ENCODE measurements at places on chromosomes 7 and 10.
A peak's percentile ranks its signal among the peaks of the same experiment; 100 is the strongest.

DNA sequence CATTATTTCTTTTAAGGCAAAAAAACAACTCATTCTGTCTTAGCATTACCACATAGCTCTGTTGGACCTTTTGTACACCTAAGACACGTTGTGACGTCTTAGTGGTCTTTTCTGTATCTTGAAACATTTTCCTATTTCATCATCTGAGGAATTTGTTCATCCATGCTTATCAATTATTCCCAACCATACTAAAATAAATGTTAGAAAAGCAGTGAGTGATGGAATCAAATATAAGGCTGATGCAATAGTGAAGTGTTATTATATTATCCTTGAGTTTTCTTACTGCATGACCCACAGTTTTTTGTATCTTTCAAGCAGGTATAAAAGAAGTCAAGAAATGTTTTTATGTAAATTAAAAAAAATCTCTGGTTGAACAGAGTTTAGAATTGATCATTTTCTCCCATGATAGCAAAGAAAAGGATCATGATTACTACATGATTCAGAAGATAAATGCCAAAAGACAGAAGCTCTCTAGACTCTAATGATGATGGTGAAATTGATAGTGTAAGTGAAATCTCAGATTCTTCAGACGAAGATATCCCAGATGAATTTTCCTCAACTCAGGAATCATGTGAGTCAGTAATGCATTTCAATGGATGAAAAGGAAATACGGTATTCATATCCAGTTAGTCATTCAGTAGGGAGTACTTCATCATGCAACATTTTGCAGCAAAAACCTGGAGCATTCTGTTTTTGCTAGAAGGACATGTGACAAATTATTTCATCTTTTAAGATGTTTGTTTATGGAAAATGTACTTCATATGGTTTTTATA, 51.4 kb downstream of the CELF2 start:
- no peak for DNase-seq

DNA sequence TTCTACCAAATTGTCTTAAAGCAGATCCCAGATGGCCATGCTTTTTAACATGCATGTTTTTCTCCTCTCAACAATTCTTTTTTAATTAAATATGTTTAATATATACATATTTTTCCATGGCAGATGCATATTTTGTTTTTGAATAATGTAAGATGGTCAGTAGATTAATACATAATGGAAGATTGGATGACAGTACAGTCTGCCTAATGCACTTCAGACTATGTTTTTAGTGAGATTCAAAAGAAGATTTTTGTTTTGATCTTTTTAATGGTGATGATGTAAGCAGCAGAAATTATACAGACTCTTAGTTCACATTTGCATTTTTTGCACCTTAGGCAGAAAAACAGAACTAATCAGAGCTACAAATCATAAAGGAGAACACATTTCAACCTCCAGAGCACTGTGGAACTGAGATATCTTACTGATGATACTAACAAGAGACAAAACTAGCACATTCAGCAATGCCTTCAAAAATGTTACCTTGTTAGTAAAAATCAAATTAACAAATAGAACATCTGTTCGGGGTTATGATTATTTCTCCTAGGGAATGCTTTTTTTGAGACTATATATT, 203.4 kb downstream of the PHF14 start:
- no peak for DNase-seq

- DNase-seq: no peak
Measured at GRCh38 chr7:17370901-17371585, 72.6 kb downstream of the AHR start.

DNA sequence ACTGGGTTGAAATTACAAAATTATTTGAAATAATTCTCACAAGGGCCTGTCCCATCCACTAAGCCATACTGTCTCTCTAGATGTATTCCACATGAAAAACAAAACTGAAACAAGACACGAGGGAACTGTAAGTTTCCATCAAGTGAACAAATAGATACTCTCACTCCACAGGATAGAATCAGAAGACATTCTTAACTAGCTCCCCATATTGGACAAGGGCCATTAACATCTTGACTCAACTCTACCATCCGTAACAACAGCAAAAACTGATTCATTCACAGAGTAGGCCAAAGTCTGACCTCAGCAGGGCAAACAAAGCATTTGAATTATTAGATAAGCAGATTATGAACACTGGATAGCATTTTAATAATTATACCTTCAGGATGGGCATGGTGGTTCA, 29.1 kb downstream of the UBE2H start:
- DNase-seq: no peak

DNA sequence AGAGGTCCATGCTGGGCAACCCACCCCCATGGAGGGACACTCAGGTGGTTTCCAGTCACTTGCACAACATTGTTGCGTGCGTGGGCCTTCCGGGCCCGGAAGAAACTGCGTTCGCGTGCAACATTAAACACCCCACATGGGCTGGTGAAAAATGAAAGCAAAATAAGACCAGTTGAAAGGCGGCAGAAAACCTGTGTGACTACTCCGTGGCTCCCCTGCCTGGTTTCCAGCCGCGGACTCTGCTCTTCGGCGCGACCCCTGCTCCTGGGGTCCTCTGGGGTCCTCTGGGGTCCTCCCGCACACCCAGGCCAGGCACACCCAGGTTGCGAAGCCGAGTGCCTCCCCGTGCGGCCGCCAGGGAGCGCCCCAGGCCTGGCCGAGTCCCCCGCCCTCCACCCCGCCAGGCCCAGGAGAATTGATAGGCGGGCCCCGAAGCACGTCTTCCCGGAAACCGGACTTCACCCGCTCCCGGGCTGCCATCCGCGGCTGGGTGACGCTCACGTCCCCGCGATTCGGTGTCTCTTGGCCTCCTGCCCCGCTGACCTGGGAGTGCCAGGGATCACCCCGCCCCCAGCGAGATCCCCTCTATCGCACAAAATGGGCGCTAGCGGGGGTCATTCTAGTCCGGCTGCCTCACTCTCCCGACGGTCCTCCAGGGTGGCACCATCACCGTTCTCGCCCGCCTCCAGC, 1.9 kb upstream of the SH2D4B start:
- DNase-seq: peak; percentile 57

DNA sequence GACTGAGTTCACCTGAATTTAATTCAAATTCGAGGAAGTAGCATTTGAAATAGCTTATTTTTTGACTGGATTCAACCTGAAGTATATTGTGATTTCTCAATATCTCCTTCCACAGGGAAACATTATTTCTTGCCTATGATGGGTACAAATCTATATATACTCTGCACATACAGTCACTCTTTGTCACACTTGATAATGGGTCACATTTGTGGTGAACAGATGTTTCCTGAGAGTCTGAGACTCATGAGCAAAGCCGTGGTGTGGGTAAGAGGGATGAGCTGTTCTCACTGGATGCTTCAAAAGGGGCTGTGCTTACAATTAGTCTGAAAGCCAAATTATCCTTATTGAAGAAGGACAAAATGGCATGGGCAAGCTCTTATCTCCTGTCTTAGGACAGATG, 18.0 kb upstream of the TBXAS1 start:
- no peak for DNase-seq

DNA sequence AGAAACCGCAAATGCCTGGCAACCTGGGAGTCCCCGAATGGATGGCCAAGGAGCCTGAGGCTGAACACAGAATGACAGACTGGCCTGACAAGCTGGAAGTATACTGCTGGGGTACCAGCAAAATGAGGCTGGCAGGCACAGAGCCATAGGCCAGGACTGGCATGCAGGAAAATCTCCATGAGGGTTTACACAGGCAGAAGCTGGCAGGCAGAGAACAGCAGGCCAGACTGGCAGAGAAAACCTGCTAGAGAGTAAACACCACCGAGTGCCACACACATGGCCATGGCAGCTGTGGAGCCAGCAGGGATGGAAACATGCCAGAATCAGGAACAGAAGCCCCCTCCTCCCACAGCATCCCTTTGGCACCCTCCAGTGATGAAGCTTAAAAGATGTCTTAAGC, 63.4 kb downstream of the CRPPA start:
- no peak for DNase-seq

DNA sequence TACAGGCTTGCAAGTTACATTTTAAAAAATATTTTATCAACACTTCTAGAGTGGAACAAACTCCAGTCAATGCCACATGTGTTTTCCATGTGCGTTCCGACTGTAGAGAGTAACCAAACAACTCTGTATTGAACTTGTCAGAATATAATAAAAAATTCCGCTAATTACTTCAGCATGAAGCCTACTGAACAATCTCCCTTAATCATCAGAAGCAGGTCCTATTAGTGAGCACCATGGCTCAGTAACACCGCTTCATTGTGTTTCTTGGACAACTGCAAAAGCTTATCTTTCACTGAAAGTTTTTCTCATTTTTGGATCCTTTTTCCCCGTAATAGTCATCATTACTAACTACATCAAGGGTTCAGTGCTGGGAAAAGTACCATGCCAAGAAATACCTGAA, 117.0 kb downstream of the MKX start:
- no peak for DNase-seq

DNA sequence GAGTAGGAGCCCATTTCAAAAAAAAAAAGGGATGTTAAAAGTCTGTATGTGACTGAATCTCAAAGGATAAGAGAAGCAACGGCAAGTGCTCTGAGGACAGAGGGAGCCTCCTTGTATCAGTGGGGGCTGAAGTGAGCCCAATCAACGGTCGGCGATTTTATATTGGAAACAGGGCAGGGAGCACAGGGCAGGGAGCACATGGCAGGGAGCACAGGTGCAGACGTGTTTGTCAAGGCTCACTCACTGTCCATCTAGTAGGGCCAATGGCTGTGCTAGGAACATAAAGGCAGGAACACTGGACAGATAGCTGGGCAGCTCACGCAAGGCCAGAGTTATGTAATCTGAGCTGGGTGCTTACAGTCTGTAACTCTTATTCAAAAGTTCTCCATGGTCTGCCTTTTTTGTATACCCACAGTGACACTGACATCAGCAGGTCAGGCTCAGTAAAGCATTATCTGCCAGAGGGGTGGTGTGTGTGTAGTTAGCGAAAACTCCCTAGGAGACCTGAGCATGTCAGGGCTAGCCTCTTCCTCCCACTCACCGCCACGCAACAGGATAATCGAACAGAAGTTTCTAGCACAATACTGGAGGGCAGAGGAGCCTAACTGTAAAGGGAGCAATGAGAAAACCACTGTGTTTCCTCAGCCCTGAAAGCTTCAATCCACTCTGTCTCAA, 15.4 kb downstream of the AKR1B1 start:
- no peak for DNase-seq

- no peak for DNase-seq
Measured at GRCh38 chr7:107972075-107972482, 30.9 kb downstream of the LAMB1 start.

DNA sequence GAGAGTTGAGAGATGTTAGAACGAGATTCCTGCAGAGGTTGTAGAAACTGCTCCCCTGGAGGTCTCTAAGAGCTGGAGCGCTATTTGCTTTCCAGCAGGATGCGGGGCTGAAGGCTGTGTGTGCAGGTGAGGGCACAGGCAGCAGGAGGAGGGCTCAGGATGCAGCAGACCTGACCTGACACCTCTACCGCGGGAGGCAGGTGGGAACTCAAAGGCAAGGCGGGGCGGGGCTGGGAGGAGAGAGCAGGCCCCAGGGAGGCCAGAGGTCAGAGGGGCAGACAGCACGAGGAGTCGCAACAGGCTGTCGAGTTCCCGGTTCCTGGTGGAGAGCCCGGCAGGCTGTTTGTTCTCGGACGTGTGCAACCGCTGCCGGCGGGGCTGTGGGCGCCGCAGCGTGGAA, 7.9 kb upstream of the CRTAC1 start:
- no peak for DNase-seq

DNA sequence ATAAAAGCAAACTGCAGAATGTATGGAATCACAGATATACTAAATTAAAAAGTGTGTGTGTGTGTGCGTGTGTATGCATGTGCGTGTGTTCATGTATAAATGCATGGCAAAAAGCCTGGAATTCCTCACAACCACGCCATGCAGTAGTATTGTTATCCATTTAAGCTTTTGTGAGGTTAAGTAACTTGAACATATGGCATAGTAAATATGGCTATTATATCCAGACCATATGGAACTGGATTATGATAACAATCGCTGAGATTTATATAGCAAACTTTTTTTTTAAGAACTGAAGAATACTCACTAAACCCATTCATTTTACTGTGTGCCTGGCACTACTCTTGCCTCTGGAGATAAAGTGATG, 22.3 kb upstream of the NANOS1 start:
- no peak for DNase-seq

DNA sequence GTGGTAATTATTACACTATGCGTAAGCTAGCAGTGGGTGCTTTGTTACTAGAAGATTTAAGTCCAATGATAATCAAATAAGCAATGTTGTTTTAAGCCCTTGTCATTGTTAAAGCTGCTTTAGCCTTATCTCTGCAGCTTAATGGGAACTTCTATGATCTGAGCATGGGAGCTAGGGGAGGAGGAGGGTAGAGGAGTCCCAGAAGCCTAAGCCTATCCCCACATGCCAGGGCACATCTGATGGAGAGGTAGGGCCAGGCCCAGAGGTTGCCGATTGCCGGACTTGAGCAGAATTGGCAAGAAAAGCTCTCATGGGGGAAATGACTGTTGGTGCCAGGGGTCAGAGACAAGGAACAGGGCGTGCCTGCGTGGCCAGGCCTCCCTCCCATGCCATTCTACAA, 13.4 kb downstream of the CUBN start:
- no peak for DNase-seq

DNA sequence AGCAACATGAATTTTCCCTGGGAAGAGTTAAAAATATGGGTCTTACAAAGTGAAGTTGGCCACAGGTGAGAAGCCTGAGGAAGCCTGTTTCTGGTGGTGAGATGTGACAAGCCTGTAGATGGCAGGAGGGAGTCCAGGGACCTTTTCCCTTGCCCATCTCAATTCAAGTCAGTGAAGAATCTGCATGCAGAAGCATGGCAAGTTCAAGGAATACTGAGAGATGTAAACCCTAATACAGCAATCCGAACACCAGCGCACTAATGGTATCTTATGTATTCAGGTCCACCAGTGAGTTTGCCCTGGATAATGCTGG, 73.6 kb downstream of the RHOBTB1 start:
- no peak for DNase-seq

All from activated naive CD4-positive, alpha-beta T cell (primary cell).